ENCODE measurements at places on chromosomes 4 and X.

DNA sequence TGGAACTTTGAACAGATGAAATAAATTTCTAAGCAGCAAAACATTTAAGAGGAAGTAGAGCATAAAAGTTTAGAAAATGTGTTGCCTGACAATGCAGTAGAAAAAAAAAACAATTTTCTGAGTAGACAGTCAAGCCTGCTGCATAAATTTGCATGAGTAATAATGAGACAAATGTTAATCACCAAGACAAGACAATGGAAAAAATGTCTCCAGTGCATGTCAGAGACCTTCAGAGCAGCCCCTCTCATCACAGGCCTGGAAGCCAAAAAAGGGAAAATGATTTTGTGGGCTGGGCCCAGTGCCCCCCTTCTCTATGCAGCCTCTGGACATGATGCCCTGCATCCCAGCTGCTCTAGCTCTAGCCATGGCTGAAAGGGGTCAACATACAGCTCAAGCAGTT lies 204.6 kb downstream of the COX18 start:
- DNase-seq = no peak

DNA sequence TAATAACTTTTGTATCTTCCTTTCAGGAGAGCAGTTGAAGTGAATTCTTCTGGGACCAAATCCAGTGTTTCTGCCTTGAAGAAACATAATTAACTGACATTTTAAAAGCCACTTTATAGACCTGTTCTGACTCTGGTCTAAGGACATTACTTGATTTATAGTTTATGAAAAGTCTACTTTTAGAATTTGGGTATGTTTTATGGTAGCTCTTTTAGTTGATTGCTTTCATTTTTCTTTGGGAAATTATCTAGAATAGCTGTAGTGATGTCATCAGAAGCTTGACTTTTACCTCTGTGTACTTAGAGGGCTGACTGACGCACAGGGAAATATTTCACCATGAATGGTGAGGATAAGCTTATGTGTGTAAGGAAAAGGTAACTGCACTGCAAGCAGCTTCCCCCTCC lies 131.8 kb upstream of the LIMCH1 start:
- no peak for DNase-seq

GRCh38 chr4:532588-533317 lies 33.7 kb downstream of the PIGG start:
- no peak for DNase-seq

- DNase-seq = no peak
Observed at GRCh38 chr4:184165291-184165690, 52.4 kb downstream of the ENPP6 start.

DNA sequence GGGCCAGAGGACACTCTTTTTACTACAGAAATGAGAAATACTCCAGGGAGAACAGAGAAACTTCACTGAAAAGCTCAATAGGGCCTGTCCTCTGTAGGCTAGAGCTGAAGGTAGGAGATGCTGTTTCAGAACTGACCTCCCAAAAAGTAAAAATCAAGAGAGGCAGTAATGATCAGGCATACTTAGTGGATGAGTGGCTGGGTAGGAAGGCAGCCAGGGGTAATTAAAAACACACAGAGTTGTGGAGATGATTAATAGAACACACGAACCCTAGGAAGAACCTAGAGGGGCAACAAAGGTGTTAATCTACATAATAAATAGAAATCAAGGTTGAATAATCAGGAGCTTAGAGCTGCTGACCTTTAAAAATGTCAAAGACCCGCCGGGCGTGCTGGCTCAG lies 582.4 kb upstream of the ADGRL3 start:
- no peak for DNase-seq
